Activated naive CD8-positive, alpha-beta T cell treated with anti-CD3 and anti-CD28 coated beads, Interleukin-2, amount 10 ng/mL, durations not matched to agents 7 days and 5 days (primary cell): ENCODE measurements at places on chromosomes 16 and 17. TPM values are rescaled to one million over a fixed set of nuclear protein-coding genes. Genes with fewer than 3 reads are reported as not detected.

Gene C17orf67
- total RNA-seq: 5.1 TPM

Gene NPIPA3
- total RNA-seq: 1.5 TPM

Gene HBA1
- not detected for total RNA-seq

Gene C16orf46
- total RNA-seq: 0.65 TPM

Gene NOD2
- 3.5 TPM for total RNA-seq

Gene TMEM231
- 3.4 TPM for total RNA-seq

Gene ARHGDIA
- total RNA-seq: 539 TPM

Gene NPW
- total RNA-seq: 0.42 TPM

Gene GNAO1
- 6.7 TPM for total RNA-seq

Gene TMEM107
- 46.4 TPM for total RNA-seq

Gene BEAN1
- total RNA-seq: not detected

Gene ABCC6
- not detected for total RNA-seq

Gene PLA2G10
- total RNA-seq: not detected

Gene FBXO39
- total RNA-seq: 0.48 TPM

Gene RNF222
- total RNA-seq: 0.31 TPM

Gene GNGT2
- total RNA-seq: 27.9 TPM

Gene ANKRD40CL
- total RNA-seq: not detected
